ENCODE measurements at places on chromosomes 3 and 15.

DNA sequence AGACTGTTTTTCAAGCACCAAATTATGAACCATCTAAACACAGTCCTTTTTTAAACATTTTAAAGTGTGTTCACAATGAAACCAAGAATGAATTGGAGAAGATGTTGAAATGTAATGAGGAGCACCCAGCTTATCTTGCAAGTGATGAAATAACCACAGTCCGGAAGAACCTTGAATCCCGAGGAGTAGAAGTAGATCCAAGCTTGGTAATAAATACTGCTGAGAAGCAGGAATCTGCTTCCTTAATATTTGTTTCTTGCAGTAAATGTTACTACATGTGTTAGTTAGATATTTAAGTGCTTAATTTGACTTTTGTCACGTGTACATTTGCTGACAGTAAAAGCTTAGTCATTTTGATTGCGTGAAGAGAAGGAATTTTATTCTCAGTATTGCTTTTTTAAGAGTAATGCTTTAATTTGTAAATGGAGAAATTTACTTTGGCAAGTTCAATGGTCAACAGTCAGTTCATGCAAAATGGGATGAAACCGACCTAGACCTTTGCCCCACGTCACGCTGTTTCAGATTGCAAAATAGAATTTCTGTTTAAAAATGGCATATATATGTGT lies 69.8 kb downstream of the OPA1 start:
- DNase-seq: no peak

DNA sequence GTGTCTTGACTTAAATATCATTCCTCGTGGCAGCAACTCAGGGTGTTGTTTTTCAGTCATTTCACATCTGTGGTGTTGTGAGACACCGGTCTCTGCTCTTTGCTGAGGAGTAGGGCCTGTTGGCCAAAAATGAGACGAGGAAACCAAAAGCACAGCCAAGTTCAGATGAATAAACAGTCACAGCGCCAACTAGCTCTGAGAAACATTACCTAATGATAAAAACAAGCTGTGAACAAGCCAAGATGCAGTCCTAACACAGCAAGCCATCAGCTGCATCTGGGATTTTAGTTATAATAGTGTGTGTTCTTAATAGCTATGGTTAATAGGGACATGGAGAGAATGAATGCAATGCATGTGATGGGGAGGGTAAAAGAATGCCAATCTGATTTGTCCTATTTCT lies 843.4 kb upstream of the DPPA4 start:
- DNase-seq: no peak

- DNase-seq: peak; percentile 11
Observed at GRCh38 chr15:71448688-71449114, 333.4 kb downstream of the THSD4 start.

GRCh38 chr15:93932164-93932776 lies 299.1 kb upstream of the MCTP2 start:
- no peak for DNase-seq

DNA sequence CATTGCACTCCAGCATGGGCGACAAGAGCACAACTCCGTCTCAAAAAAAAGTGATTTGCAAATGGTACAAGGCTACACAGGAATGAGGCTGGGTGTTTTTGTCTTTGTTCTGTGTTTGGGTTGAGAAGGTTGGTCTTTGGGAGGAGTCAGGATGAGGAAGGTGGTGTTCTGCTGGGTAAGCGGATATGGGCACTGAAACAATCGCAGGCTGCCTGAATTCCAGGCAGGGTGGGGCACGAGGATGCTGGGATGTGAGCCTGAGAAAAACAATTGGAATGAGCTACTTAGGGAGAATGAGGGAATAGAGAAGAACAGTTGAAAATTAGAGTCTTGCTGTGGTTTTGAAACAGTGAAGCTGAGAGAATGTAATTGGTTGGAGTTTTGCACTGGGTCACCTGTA lies 51.6 kb downstream of the ZBTB38 start:
- no peak for DNase-seq

DNA sequence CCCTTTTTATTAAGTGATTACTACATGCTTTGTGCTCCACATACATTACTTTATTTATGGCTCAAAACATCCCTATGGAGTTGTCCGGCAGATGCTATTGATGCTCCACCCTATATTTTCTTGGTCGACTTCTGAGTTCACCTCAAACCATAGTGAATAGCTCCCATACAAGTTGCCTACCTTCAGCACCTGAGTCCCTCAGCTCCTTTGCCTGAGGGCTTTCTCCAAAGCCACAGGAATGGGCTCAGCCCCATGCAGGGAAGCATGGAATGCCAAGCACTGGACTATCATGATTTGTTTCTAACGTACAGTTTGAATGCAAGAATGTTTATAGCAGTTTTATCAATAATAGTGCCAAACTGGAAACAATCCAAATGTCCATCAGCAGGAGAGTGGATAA lies 124.8 kb upstream of the TNIK start:
- no peak for DNase-seq

DNA sequence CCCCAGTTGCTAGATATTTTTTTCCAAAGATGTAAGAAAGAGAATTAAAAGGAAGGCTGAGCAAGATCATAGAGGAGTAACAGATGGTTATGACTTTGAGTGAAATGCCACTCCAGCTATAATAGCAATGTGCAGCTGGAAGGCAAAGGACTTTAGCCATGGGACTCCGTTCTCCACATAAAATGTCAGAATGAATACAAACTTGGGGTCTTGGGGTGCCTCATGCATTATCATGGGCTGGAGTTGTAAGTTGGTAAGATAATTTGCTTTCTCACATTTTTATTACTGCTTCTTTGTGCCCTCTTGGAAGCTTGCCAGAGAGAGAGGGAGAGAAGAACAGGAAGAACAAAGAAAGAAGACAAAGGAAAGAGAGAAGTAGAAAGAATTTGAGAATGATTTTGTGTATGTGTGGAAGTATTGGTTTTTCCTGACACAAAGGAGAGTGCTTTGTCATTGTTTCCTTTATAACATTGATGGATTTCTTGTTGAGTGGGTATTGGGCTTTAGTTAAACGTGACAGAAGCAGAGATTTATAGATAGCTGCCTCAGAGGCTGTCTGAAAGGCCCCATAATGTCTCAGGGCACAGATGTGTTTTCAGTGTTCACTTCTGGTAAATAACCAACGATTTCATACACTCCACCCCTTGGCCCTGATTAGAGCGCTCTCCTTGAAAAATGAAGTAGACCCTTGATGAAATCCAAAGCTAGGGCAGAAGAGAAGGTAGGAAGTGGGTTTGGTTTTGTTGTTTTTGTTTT lies 715.3 kb downstream of the NR2F2 start:
- DNase-seq: no peak

GRCh38 chr15:100345438-100345837 lies 3.7 kb upstream of the ADAMTS17 start:
- no peak for DNase-seq

- DNase-seq: no peak
Observed at GRCh38 chr3:169758359-169758994, 6.4 kb downstream of the TERC start.

GRCh38 chr3:177110895-177111294 lies 86.4 kb downstream of the TBL1XR1 start:
- no peak for DNase-seq

DNA sequence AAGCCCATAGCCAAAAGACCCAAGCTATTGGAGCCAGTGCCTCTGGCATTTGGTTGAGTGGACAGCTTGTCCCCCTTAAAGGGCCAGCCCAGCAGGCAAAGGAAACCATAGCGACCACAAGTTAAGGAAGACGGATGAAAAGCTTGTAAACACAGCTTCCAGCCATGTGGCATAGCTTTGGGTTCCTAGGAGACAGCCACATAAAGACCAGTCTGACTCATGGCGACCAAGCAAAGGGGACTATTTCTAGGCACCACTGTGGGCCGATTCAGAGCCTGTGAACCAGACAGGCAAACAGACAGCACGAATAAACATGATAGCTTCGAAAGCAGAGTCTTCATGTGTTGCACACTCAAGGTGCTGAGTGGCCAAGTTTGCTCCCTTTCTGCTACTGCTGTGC lies 30.5 kb upstream of the SRGAP3 start:
- DNase-seq: no peak

GRCh38 chr3:46409739-46410489 lies 2.9 kb downstream of the CCRL2 start:
- DNase-seq: peak; percentile 37

GRCh38 chr3:193388361-193388760 lies 9.8 kb upstream of the ATP13A5 start:
- no peak for DNase-seq

DNA sequence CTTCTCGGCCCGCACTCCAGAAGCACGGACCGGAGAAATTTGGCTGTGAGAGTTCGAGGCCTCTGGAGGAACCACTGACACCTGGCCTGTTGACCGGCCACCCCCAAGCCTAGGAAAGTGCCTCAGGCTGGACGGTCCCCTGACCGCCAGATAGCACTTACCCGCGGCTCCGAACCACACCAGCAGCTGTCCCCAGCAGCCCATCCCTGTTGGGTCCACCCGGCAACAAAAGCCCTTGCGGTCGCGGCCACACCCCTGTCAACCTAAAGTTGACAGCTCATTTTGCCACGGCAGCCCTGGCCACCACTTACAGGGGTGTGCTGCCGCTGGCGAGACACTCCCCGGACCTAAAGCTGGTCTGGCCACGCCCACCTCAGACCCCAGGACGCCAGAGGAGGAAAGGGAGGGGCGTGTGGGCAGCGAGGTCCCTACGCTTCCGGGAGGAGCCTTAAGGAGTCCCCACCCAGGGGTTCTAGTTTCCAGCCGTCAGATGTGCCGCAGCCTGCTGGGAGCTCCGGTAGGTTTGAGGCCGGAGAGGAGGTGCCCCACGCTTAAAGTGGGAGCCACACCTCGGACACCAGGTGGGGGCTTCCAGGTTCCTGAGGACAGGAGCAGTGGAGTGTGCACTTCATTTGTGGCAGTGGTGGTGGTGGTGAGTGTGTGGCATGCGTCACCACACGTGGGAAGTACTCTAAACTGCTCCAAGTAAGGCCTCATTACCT lies at the start of gene LTK:
Gene LTK (minus strand): TSS at position 322 of the 722 bp plus-strand sequence. CDS start 118 bp downstream, at position 204.
- no peak for DNase-seq

DNA sequence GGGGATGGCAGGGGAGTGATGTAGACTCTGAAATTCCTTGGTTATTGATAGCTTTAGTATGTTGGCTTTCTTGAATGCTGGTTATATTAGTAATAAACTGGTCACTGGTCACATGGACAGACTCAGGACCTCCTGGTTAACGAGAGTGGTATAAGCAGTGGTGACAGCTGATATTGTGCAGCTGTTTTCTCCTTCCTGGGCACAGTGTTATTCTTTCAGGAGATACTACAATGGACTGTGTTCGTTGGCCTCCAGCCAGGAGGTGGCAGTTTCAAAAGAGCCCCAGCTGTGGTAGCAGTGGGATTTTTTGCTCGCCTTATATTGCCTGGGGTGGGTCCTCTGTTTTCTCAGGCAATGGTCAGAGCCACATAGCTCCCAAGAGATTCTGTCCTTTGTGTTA lies 181.6 kb upstream of the RBMS3 start:
- no peak for DNase-seq

- DNase-seq: peak; percentile 25
Observed at GRCh38 chr3:47421741-47422649, 41.2 kb downstream of the PTPN23 start.

GRCh38 chr3:165156757-165157420 lies 39.3 kb downstream of the SLITRK3 start:
- no peak for DNase-seq

GRCh38 chr15:93820566-93820965 lies 410.8 kb upstream of the MCTP2 start:
- DNase-seq: no peak

- DNase-seq: no peak
Observed at GRCh38 chr3:19645093-19645492, 288.9 kb downstream of the EFHB start.

GRCh38 chr3:104933972-104934371 lies 432.7 kb upstream of the ALCAM start:
- no peak for DNase-seq

GRCh38 chr15:96625256-96625655 lies 294.8 kb downstream of the NR2F2 start:
- DNase-seq: no peak

GRCh38 chr15:74384881-74385643 lies 17.6 kb upstream of the CYP11A1 start:
- DNase-seq: no peak

- no peak for DNase-seq
Observed at GRCh38 chr3:30135190-30135589, 471.2 kb upstream of the TGFBR2 start.

- DNase-seq: no peak
Observed at GRCh38 chr3:97510795-97511194, 253.8 kb upstream of the ARL6 start.

Data from DND-41 (cell line).